ENCODE measurements at places on chromosomes 7 and 10.

DNA sequence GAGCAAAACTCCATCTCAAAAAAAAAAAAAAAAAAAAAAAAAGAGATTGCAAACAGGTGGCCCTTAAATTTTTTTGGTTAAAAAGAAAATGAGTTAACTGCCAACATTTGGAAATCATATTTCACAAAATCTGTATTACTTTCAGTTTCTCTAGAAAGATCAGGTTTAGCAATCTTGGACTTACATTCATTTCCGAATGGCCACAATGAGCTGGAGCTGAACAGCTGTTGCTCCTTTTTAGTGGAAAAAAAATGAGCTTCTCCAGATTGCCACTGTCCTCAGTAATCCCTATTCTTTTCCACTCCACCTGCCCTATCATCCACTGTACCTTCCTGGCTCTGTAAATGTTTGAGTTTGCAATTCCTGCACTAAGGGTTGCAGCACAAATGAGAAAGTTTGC is 43.6 kb downstream of the RAB11FIP2 start:
- no peak for DNase-seq

DNA sequence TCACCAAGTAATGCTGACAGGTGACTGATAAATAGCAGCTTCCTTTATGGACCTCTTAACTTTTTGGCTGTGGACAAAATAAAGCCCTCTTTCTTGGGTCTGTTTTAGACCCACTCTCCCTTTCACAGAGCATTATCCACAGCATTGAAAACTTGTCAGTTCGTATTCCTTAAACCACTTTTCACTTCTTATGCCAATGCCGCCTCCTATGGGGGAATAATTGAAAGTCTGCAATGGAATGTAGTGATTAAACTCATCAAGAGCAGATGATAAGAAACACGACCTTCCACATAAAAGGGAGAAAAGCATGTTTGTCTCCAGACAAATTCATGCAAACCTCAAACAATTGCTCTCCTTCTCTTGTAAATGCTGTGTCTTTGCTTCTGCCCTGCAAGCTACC is 153.4 kb downstream of the SORCS1 start:
- no peak for DNase-seq

GRCh38 chr7:19915596-19915995 is 142.2 kb upstream of the TMEM196 start:
- no peak for DNase-seq

DNA sequence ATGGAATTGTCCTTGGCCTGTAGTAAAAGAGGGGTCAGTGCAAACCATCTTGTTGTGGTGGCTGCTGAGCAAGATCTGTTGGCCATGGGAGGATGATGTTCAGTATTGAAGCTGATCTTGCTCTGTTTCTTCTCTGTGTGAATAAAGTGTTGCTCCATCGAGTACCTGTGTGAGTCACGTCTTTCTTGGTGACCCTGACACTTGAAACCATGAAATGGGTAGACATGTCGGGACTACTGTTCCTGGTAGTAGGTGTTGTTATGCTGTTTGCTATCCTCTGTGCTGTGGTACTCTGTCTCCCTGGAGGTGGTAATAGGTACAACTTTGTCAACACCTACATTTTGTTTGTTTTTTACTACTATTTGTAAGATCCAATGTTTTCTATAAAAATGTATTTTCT is 330.6 kb downstream of the MDFIC start:
- DNase-seq, result no peak

DNA sequence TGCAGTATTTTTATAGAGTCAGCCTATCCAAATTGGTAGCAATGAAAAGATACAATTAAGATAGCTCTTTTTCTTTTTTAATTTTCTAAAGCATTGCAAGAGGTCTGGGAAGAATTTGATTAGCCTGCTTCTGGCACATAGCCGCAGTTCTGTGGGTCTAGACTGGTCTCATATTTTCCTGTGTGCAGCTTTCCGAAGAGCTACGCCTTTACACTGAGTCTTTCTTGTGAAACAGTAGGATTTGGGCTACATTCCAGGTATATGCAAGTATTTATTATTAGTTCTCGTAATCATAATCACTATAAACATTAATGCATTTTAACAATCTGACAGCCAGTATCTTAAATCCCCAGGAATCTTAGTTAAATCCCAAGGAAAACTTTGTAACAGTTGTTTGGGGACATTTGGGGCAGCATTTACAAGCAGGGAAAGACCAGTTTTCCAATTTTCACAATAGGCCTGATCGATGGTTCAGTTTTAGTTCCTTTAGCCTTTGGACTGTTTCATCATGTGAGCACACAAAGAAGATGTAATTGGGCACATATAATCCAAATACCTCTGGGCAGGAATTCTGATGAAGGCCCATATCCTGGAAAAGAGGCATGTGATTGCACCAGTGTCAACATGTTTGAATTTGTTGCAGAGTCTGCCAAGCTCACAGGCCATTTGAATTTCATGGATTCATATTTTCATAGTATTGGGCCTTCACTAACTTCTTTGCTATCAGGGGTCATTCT is 287.3 kb downstream of the INHBA start:
- DNase-seq, result no peak
